ENCODE measurements at places on chromosomes 7 and 10.

- DNase-seq = no peak
Measured at GRCh38 chr10:62136931-62137330, 131.7 kb downstream of the RTKN2 start.

GRCh38 chr7:140192176-140192575 is 15.4 kb upstream of the KDM7A start:
- no peak for DNase-seq

- DNase-seq = no peak
Measured at GRCh38 chr7:106142136-106142535, 30.0 kb upstream of the SYPL1 start.

- no peak for DNase-seq
Measured at GRCh38 chr10:67492317-67493019, 203.5 kb downstream of the CTNNA3 start.

- DNase-seq = no peak
Measured at GRCh38 chr10:86688398-86688921, 20.1 kb downstream of the LDB3 start.

DNA sequence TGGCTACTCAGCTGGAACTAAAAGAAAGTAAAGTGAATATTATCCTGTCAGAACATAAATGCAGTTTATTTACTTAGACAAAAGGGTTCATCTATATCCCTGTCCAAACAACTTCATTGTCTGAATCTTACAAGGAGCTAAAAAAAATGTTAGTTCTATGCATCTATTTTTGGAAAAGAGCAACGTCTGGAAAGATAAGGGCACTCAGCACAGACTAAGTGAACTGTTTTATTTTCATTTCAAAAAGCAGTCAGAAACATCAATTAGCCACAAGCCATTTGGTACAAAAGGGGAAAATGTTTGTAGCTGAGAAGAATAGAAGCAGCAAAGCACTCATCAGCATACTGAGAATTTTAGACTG is 245.5 kb downstream of the FOXP2 start:
- no peak for DNase-seq

DNA sequence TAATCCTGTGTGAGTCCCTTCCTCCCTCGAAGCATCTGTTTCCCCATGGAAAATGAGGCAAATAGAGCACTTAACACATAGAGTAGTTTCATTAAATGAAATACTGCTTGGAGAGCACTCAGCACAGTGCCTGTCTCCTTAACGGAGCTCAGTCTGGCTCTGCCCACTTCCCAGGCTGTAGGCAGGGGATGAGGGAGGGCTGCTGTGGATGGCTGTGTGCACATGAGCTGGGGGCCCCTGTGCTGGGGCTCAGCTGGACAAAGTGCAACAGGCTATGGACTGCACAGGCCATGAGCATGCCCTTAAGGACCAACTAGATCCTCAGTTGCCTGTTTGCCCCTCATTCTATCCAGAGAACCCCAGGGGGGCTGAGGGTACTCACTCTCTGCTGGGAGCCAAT is 14.5 kb downstream of the ZCCHC24 start:
- DNase-seq = no peak

DNA sequence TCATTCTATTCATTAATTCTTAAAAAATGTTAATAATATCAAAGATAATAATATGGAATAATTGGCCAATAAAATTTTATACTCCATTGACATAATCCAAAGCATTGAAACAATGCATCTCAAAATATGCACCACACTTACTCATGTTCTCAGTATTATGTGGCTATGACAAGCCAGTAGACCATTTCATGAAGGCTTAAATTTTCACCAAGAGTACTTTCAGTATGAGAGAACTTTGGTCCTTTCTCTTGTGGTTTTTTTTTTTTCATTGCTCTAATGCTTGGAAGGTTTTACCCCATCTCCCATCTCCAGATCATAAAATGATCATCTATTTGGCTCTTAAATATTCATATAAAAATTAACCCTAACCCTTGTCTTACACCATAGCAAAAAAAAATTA is 45.5 kb upstream of the TMEM140 start:
- no peak for DNase-seq

DNA sequence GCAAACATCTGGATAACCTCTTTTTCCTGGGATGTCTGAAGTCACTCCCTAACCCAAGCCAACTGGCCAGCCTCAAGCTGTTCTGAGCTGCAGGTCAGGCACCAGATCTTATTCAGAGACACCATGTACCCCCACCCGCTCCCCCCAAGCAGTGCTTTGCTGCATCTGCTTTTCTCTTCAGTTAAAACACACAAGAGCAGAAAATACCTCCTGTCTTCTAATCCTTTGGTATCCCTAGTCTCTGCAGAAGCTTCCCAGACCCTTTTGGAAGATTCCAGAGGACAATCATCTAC is 3.0 kb downstream of the ZNF488 start:
- no peak for DNase-seq

- DNase-seq = no peak
Measured at GRCh38 chr10:450463-450862, 239.0 kb downstream of the DIP2C start.

- DNase-seq = no peak
Measured at GRCh38 chr10:95451568-95452524, 109.3 kb downstream of the SORBS1 start.

- DNase-seq = no peak
Measured at GRCh38 chr10:5581670-5582566, 57.2 kb downstream of the CALML3 start.

- no peak for DNase-seq
Measured at GRCh38 chr10:4102802-4103344, 317.9 kb upstream of the KLF6 start.

GRCh38 chr7:12719141-12719919 is 31.9 kb downstream of the ARL4A start:
- no peak for DNase-seq

DNA sequence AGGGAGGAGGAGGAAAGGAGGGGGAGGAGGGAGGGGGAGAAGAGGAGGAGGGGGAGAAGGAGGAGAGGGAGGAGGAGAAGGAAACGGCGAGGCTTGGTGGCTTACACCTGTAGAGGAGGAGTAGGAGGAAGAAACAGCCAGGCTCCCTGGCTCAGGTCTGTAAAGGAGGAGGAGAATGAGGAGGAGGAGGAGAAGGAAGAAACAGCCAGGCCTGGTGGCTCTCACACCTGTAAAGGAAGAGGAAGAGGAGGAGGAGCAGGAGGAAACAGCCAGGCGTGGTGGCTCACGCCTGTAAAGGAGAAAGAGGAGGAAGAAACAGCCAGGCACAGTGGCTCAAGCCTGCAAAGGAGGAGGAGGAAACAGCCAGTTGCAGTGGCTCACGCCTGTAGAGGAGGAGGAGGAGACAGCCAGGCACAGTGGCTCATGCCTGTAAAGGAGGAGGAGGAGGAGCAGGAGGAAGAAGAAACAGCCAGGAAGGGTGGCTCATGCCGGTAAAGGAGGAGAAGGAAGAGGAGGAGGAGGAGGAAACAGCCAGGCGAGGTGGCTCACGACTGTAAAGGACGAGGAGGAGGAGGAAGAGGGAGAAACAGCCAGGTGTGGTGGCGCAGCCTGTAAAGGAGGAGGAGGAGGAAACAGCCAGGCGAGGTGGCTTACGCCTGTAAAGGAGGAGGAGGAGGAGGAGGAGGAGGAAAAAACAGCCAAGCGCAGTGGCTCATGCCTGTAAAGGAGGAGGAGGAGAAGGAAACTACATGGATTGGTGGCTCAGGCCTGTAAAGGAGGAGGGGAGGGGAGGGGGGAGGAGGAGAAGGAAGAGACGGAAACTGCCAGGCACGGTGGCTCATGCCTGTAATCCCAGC is 14.9 kb upstream of the CRCP start:
- no peak for DNase-seq

- no peak for DNase-seq
Measured at GRCh38 chr7:129923709-129924108, 29.1 kb downstream of the UBE2H start.

GRCh38 chr10:113414543-113414942 is 138.3 kb upstream of the HABP2 start:
- DNase-seq = no peak

DNA sequence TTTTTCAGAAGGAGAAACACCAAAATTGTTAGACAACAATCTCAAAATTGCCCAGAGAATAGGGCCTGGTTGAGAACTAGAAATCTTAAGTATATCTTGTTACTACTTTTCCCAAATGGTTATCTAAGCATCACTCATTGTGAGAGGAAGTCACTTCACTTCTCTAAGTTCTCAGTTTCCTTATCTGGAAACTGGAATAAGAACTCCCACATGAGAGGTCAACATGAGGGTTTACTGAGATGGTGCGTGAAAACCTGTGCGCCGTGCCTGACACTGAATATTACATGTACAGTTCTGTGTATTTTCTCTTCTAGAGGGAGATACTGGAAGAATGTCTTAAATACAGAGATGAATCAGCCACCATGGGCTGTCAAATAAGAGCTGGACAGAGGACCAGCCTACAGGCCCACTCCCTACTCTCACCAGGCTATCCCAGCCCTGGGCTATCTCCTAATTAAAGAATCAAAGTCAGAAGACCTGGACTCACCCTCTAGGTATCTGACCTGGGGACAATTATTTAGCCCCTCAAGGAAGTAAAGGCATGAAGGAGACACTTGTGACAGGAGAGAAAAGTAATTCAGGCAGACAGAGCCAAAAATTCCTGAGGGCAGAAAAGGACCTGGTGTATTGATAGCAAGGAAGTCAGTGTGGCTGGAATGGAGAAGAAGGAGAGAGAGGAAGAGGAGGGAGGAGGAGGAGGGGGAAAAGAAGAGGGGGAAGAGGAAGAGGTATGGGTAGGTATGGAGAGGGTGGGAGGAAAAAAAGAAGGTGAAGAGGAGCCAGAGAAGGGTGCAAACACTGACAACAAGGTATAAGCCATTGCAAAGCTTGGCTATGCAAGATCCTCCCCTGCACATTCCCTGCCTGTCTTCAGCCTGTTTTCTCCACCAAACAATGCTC is 44.9 kb downstream of the CCDC71L start:
- DNase-seq = no peak

- DNase-seq = no peak
Measured at GRCh38 chr10:79203014-79203644, 134.4 kb downstream of the ZMIZ1 start.

DNA sequence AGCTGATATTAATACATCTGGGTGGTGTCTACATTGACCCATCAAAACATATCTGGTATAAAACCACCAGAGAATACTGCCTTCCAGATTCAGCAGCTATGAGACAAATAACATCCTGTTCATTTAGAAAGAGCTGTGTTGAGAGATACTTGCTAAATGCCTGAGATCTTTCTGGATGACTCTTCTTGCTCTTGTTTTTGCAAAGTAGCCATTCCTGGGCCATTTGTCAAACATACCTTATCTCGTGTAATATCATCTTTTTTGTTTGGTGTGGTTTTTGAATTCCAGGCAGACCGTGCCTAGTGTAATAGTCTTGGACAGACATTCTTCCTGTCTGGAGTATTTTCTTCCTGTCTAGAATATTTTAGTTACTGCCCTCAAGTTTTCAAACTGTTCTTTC is 74.7 kb upstream of the PRR15 start:
- no peak for DNase-seq

- DNase-seq = no peak
Measured at GRCh38 chr7:16345979-16346958, 75.1 kb downstream of the CRPPA start.

GRCh38 chr7:100266576-100267354 is 40.7 kb upstream of the SPDYE3 start:
- no peak for DNase-seq

- no peak for DNase-seq
Measured at GRCh38 chr7:76369018-76369417, 10.2 kb upstream of the YWHAG start.

- no peak for DNase-seq
Measured at GRCh38 chr7:158369290-158369689, 218.3 kb downstream of the PTPRN2 start.

DNA sequence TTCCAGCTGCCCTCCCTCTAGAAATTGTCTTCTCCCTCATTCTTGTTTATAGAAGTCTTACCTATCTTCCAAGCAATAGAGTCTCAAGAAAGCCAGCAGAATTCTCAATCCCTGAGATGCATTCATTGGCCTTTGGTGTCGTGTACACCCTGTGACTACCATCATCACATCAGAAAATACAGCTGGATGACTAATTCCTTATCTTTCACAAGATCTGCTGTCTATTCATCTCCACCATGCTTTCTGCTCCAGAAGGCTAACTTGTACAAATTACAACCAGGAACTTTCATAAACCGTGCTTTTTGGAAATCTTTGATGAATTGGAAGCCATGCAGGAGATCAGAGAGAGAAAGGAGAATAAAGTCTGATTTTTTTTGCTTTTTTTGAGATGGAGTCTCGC is 1062.9 kb upstream of the GHITM start:
- no peak for DNase-seq

DNA sequence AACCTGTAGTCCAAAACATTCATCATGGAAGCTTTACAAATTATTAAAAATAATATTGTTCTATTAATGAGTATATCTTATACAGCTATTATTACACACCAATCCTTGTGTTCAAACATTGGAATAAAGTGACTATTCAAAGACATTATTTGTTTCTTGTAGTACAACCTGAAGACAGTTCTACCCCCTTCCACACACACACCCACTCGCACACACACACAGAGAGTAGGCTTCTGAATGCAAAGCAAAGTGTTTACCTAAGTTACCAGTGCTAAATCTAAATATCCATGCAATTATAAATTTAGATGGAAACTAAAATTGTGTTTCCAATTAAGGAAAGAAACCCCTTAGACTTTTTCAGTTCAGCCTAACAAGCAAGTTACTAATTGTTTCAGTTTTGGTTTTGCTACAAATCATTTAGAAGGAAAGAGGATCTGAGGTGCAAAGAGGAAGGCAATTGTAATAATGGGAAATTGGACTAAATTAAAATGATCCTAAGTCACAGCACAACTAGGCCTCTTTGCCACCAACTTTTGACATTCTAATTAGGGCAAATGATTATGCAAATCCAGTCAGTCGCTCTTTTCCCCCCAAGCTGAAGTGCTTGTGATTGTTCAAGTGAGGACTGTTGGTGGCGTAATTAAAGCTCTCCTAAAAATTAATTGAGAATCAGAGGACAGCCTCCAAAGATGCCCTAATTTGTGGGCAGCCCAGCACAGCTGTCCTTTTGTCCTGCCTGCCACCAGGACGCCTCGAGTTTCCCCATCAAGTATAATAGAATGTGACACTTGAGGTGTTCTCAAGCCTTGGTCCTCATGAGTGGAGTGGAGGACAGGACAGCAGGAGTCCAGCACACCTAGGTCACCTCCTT is 19.9 kb upstream of the ATOH7 start:
- no peak for DNase-seq

DNA sequence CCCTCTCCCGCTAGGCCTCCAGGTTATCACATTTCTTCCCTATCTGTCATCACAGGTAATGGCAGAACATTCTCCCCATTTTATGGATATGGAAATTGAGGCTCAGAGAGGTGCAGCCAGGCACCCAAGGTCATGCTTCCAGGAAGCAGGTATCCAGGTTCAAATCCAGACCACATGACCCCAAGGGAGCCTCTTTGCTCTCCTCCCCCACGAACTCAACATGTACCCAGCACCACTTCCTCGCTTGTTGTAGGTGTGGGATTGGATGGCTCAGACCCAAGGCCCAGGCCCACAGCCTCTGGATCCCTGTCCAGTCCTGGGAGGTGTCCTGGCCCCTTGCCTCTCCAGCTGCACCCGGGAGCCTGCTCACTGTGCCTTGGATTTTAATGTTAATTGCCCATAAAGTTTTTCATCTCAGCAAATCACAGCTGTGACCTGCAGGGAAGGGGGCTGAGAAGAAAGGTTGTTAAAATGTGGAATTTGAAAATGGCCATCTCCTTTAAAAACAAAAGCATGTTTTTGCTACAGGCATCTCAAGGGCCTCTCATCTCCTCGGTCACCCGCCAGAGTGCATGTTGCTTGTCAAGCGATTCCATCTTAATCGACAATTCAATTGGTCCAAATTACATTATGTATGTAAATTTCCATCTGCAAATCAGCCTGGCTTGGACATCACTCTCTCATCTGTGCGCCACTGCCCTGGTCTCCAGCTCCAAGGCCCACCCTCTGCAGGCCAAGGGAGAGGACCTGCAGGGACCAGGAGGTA is 205.4 kb upstream of the ZMIZ1 start:
- DNase-seq = no peak

All from frontal cortex (tissue), 4 donors.